ENCODE measurements at places on chromosomes 2 and 18.
A peak's percentile ranks its signal among the peaks of the same experiment; 100 is the strongest.

GRCh38 chr18:57674891-57675290 is 53.3 kb upstream of the NARS1 start:
- ATAC-seq, result no peak

DNA sequence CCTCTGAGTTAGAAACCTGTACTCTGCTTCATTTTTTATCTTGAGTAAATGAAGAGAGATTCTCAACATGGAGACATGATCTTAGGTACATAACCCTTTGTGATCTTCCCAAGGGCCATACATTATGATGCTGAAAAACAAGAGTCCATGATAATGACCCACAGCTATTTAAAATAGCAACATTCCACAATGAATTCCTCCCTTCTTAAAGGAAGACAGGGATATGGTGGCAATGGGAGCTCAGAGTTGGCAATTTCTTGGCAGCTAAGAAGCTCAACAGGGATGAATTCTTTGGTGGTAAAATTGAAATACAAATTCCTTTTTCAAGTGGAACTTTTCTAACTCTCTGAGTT is 638.5 kb downstream of the CNTNAP5 start:
- no peak for ATAC-seq

DNA sequence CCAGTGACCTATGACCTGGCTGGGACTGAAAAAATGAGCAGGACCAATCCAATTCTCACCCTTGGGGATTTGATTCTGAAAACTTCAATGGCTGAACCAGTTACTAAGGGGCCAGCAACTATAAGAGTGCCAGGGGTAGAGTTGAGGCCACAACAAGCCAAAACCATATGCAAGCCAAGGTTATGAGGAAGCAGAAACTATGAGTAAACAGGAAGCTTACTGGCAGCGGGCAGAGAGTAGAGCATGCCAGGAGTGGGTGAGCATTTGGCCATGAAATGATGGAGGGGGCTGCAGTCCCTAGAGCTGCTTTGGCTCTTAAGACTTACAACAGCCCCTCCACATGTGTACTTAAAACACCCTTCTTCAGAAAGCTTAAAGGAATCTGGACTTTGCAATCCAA is 82.4 kb downstream of the RBMS1 start:
- ATAC-seq, result no peak

GRCh38 chr18:62952807-62953206 is 237.5 kb downstream of the PHLPP1 start:
- no peak for ATAC-seq

DNA sequence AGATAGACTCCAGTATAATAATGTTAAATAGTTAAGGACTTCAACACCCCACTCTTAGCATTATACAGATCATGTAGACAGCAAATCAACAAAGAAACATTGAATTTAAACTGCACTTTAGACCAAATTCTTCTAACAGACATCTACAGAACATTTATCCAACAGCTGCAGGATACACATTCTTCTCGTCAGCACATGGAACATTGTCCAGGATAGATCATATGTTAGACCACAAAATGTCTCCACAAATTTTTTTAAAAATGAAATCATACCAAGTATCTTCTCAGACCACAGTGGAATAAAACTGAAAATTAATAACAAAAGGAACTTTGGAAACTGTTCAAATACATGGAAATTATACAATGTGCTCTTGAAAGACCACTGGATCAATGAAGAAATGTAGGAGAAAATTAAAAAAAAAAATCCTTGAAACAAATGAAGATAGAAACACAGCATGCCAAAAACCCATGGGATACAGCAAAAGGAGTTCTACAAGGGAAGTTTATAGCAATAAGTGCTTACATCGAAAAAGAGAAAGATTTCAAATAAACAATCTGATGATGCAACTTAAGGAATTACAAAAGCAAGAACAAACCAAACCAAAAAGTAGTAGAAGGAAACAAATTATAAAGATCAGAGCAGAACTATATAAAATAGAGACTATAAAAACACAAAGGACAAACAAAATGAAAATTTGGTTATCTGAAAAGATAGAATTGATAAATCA is 12.3 kb upstream of the SPP2 start:
- no peak for ATAC-seq

- ATAC-seq, result peak; percentile 50
These were observed 46.4 kb upstream of the BZW1 start for GRCh38 chr2:200765139-200765951.

DNA sequence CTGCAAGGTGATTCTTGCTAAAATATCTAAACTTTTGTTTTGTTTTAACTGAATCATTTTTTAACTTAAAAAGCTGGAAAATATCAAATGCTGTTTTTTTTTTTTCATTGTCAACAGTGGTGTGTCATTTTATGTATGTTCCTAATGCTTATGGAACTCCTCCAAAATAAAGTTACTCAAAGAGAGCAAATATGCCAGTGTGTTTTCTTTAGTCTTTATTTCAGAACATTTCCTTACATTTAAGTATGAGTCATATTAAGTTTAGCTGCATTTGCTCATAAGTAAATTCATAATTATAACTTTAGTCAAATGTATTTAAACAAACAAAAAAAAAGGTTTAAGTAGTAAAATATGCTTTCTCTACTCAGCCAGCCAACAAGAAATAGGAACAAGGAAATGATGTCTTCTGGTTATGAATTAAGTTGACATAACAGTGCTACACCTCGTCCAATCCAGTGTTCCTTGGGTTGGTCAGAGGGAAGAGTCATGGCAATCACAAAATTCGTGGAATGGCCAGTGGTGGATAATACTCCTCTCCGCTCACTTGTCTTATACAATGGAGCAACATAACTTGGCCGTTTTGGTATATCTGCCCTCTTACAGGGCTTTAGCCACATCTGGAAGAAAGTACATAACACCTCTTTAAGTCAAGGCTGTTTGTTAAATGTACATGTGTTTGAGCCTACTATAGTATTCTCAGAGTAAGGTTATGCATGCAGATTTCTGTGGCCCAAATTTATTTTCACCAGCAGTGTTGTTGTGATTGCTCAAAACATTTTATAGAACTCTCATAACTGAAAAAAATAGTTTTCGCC is 80.7 kb downstream of the SLC39A10 start:
- ATAC-seq, result no peak

GRCh38 chr2:148948868-148949267 is 73.8 kb downstream of the KIF5C start:
- ATAC-seq, result no peak

DNA sequence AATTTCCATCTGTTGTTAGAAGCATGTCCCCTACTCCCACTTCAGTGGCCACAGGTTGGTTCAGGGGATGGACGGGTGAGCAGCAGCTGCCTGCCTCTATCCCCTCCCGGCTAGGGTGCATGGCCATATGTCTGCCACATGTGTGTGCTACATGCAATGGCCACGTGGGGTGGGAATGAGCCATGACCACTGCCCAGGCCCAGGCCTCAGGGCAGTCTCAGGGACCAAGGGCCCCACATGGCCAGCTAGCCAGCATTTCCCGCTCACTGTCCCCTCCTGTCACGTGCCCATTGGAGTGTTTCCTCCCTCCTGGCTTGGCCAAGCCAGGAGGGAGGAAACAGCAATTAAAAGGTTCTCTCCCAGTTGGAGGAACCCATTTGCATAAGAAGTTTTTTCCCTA is 117.1 kb downstream of the KCNS3 start:
- ATAC-seq, result no peak

- ATAC-seq, result no peak
These were observed 141.6 kb downstream of the RTP5 start for GRCh38 chr2:242011167-242011513.

- peak; percentile 95 for ATAC-seq
These were observed 105.6 kb downstream of the PRPF40A start for GRCh38 chr2:152611458-152612231.
